Occipital lobe (tissue), 3 donors: ENCODE measurements at places on chromosomes 3 and 15. TPM values are rescaled to one million over a fixed set of nuclear protein-coding genes. Genes with fewer than 3 reads are reported as not detected.

Gene PKM
- total RNA-seq, result 258 TPM

DNA sequence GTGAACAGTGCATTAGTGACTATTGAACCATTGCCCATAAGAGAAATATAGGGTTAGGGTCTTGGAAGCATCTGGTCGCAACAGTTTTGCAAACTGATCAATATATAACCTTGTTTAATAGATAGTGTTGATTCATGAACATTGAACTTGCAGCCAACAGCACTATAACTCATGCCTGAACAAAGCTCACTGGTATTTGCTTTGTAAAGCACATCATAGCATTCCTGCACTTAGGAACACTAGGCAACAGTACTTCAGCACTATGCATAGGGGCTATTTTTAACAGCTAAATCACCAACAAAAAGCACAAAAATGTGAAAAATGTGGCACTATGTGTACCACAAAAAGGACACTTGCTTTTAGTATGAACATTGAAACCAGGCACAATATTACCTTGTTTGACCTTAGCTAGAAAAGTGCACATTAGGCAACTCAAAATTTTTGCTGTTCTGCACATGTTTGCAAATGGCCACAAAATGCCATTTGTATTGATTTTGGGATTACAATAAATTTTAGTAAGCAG is 68.0 kb downstream of the OXNAD1 start:
- no peak for DNase-seq

GRCh38 chr15:39230205-39230907 is 350.5 kb upstream of the THBS1 start:
- no peak for DNase-seq

DNA sequence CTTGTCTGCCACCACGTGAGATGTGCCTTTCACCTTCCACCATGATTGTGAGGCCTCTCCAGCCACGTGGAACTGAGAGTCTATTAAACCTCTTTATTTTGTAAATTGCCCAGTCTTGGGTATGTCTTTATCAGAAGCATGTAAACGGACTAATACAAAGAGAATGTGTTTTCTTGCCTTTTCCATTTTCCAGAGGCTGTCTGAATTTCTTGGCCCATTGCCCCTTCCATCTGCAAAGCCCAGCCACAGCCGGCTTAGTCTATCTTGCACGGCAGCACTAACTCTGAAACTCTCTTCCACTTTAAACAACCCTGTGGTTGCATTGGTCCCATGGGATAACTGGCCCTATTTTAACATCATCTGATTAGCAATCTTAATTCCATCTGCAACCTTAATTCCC is 215.3 kb downstream of the LRTM1 start:
- DNase-seq, result no peak

GRCh38 chr3:182925944-182926337 is 54.4 kb downstream of the DCUN1D1 start:
- no peak for DNase-seq

Gene CCR3
- not detected for total RNA-seq

DNA sequence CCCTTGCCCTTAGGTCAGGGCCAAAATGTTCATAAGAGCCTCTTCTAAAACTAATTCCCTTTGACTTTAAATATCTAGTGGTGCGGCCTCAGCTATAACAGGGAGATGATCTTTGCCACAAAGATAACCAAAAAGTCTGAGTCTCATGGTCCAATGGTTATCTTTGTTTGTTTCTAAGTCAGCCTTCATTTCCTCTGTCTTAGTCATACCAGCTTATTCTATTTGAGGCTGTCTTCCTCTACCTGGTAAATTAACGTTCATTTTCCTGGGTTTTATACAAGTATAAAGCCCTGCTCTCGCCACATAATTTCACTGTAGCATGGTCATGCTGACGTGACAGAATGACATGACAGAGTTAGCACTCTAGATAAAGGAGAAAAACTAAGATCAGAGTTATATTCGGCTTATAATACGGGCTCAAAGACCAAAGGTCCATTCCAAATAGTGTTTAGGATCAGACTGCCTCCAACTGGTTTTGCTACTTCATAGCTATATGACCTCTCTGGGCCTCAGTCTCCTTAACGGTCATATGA is 18.4 kb downstream of the ZNF860 start:
- DNase-seq, result no peak

Gene THBS1
- total RNA-seq, result 171 TPM

Gene FBXO45
- 50.5 TPM for total RNA-seq

- DNase-seq, result no peak
Observed at GRCh38 chr3:41250825-41251224, 51.5 kb downstream of the CTNNB1 start.

- DNase-seq, result no peak
Observed at GRCh38 chr15:72481015-72481659, 7.0 kb downstream of the ARIH1 start.

DNA sequence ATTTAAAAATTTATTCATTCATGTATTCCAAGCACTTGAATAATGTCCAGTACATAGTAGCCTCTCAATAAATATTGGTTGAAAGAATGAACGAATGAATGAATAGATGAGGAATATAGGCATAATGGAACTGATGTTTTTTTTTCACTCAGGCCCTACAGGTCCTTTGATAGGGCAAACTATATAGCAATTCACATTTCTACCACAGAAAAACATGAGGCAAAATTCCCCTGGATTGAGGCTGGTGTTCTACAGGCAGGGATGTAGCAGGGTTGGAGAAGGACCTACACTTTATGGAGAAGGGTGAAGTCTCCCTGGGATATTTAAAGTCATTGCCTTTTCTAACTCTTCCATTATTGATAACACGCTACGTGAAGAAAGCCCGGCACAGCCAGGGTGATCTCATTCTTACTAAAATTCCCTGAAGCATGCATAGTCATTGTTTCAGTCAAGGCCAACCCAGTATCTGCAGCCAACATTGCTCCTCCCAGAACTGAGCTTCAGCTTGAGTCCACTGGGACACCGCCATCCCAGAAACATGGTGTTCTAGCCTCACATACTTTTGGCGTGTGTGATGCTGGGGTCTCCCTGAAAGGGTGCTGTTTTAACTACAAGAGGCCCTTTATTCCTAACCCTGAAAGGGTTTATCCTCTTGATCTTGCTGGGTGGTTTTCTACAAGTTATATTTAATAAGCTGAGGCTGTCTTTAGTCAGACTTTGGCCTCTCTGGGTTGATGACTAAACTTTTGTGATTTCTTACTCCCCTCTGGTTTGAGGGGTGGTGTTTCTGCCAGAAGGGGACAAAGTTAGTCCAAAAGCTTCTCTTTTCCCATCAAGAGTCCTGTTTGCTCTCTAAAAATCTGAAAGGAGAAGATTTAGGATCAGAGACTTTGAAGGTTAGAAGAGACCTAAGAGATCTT is 25.9 kb upstream of the FBN1 start:
- no peak for DNase-seq

DNA sequence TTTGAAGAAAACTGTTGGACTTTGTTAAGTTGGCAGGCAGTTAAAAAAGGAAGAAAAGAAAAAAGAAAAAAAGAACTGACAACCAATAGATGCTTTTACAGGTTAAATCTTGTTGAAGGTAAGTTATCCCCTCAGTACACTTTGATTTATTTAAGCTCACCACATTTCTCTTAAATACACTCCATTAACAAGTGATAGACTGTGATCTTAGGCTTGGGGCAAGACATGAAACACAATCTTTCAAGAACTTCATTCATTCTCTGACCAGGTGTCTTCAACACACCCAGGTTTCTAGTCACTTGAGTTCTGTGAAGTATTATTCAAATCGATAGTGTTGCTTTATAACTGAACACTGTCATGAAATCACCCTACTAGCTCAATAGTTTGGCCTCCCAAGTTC is 751.9 kb downstream of the ROBO1 start:
- DNase-seq, result no peak

DNA sequence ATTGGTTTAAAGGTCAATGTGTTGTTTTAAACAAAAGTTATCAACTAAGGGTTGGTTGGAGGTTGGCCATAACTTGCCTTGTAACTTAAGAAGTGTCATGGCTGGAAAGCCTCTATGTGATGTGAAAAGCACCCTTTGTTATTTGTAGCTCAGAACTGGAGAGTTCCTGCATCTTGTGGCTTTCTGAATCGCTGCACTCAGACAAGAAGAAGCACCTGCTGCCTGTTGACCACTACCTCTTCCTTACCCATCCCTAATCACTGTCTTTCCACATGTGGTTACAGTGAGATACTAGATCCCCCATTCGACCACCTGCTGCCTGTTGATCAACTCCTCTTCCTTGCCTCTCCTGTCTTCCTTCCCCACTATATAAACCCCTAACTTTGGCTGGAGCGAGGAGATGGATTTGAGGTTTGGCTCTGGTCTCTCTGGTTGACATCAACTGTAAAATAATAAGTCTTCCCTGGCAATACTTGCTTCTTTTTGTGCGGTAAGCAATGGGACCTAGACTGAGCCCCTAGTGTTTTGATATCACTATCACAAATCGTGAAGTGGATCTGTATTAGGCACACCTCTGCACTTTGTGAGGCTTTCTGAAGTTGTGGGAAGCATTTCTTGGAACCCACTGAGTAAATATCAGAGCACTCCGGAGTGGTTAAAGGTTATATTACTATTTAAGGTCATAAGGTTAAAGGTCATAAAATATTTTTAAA is 13.8 kb downstream of the RPL39L start:
- DNase-seq, result no peak

DNA sequence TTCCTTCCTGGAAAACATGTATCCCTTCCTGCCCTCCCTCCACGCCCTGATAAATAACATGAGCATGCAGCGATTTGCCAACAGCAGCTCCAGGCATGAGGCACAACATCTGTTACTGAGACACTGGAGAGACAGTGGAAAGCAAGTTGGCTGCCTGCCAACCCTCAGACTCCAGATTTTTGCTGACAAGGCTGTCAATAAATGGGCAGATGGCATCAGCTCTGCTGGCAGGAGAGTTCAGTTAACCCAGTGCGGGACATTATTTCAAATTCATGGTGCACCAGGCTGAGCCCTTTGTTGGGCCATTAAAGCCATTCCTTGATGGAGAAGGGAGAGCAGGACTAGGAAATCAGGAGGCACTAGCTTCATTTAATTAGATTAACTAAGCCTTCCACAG is 293.3 kb downstream of the MEX3B start:
- DNase-seq, result peak; percentile 26

GRCh38 chr3:43640681-43641080 is 18.9 kb upstream of the ANO10 start:
- DNase-seq, result no peak

GRCh38 chr3:143731776-143732175 is 116.5 kb downstream of the SLC9A9 start:
- DNase-seq, result no peak

Gene SNTN
- total RNA-seq, result not detected

Gene HRG
- total RNA-seq, result not detected

Gene ASB14
- not detected for total RNA-seq

DNA sequence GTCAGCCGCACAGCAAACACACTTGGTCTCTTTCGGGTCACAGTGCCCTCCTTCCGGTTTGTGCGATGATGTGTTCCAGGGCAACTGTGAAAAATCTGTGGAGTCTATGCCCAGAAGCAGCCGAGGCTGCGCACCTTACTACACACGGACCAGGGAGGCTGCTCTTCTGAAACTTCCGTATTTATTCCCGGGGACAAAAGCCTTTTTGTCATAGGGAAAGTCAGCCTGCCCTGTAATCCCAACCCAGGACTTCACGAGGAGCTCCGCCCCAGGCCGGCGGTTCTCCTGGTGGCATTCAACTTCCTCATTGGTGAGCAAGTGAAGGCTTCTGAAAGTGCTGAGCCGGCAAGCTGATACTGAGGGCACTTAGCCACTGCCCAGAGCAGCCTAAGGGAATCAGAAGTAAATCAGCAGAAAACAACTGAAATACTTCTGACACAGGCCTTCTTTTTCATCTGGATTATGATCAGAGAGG is 126.5 kb downstream of the FMN1 start:
- DNase-seq, result no peak

Gene MYD88
- total RNA-seq, result 2.7 TPM
